ENCODE measurements at places on chromosomes 12 and 14.

DNA sequence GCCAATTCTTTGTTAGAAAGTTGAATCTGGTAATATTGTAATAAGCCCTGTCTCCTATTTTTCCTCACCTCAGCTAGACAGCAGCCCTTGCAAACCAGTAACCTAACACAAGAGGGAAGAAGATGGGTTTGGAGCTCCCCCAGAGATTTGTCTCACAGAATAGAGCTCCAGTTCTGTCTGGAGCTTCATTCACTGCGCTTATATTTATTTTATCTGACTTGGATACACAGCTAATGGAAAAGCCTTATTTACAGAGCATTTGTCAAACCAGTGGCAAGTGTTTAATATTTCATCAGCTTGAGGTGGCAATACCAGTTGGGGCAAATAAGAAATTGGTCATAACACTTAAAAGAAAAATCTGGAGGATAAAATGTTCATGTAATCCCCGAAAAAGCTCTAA is 1094.0 kb downstream of the FSCB start:
- DNase-seq: no peak

DNA sequence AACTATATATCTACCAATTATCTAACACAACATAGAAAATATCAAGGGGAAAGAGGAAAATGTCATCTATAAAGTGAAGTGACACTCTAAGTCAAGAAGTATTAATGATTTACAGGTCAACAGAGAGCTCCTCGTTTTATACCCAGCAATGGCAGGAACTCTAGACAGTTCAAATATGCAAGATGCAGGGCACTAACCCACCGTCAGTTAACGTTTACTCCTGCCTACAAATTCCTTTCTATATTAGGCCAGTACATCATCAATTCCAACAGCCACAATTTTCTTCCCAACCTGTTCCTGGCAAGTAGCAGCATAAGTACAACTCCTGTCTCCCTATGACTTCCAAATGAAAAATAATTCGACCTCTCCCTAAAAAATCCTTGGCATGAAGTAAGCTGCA is 9.0 kb upstream of the KANSL2 start:
- DNase-seq: no peak

DNA sequence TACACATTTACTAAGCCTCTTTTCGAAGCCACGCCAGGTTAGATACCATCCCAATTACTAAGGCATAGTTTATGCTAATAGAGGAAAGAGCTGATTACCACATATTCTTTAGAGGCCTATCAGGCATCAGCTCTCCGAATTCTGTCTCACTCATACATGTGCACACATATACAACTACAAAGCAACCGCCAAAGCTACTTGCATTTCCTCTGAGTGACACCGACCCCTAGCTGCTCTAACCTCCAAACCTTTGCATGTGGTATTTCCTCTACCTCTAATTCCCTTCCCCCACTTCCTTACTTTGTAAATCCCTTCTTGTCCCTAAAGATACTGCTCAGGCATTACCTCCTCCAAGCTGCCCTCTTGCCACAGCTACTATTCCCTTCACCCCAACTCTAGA is 107.2 kb downstream of the DUSP6 start:
- DNase-seq: no peak

GRCh38 chr14:51880835-51881580 is 20.6 kb downstream of the GNG2 start:
- DNase-seq: no peak

- DNase-seq: no peak
These were observed 84.0 kb downstream of the LRRC9 start for GRCh38 chr14:60003991-60004390.

- DNase-seq: no peak
These were observed 25.3 kb downstream of the PAPLN start for GRCh38 chr14:73262427-73263183.

DNA sequence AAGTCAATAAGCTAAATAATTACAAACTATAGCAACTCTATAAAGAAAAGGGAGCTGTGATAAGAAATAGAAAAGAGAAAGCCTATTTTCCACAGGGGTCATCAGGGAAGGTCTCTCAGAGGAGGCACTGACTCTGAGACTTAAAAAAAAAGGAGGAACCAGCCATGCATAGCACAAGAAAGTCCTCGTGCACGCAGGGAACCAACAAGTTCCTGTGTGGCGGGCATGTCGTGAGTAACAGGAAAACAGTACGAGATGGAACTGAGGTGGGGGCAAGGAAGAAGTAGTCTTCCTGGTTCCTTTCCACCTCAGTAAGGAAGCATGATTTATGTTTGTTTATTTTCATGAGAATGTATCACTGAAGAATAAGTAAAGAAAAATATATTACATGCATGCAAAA is 367.0 kb upstream of the TMEM132C start:
- no peak for DNase-seq

- DNase-seq: peak; percentile 49
These were observed 210.6 kb downstream of the PHLDA1 start for GRCh38 chr12:75820848-75821578.

GRCh38 chr12:45730084-45730347 is 510 bp downstream of the ARID2 start:
- no peak for DNase-seq

DNA sequence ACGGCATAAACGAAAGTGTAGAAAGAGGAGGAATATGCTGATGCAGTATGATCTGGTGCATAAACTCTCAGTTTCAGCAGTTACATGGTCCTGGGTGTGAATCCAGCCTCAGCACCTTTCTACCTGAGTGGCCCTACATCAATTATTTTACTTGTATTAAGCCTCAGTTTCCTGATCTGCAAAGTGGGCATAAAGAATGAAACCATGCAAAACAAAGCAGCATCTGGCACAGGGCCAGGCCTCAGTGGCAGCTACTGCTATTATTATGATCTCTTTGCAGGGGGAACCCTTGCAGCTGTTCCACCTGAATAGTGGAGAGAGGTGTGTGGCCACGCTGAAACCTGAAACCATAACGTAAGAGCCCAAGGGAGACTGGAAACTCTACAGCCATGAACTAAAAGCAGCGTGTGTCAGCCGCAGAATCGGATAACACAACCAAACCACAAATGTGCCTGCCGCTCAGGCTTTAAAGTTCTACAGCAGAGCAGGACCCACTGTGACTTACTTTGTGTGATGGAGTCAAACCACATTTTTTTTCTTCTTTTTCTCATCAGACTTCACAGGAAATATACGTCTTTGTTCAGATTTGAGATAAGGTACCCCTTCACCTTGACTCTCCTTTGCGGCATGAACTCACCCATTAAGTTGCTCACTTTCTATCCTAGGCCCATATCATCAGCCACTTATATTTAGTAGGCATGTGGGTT is 29.2 kb upstream of the FOS start:
- DNase-seq: no peak

DNA sequence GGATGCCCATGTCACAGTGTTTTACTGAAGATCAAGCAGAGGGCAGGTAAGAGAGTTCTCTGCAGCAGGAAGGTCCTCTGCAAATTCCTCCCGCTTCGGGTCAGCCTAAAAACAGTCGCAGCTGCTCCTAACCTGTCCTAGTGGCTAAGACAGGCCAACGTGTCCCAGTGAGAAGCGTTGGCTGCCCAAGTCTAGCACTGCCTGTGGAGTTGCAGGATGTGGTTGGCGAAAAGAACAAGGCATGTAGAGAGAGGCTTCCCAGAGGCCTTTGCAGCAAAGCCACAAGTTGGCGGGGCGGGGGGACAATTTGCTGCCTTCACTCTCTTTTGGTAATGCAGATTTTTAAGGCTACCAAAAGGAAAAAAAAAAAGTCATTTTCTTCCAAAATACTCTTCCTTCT is 340.1 kb downstream of the BCL11B start:
- no peak for DNase-seq

- DNase-seq: no peak
These were observed 11.4 kb downstream of the KNTC1 start for GRCh38 chr12:122538496-122538895.

GRCh38 chr12:103144278-103144677 is 186.8 kb downstream of the ASCL1 start:
- no peak for DNase-seq

- DNase-seq: no peak
These were observed 53.5 kb downstream of the FBRSL1 start for GRCh38 chr12:132543298-132544079.

DNA sequence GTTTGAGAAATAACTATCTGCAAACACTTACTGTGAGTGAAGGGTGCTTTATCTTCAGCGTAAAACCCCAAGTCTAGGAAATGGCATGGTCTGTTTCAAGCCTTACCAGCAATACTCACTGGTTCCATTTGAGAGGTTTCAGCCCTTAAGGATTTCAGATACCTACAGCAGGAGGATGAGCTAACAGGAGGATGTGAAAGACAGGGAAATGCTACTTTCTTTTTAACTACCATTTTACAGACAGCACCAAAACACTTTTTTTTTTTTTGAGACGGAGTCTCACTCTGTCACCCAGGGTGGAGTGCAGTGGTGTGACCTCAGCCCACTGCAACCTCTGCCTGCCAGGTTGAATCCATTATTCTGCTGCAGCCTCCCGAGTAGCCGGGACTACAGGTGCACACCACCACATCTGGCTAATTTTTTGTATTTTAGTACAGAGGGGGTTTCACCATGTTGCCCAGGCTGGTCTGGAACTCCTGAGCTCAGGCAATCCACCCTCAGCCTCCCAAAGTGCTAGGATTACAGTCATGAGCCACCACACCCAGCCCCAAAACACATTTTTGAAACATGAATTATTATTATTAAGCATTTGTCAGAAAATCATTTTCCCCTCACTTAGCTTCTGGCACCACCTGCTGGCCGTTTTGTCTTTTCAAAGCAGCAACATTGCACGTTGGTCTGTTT is 4.6 kb downstream of the MTRFR start:
- DNase-seq: no peak

DNA sequence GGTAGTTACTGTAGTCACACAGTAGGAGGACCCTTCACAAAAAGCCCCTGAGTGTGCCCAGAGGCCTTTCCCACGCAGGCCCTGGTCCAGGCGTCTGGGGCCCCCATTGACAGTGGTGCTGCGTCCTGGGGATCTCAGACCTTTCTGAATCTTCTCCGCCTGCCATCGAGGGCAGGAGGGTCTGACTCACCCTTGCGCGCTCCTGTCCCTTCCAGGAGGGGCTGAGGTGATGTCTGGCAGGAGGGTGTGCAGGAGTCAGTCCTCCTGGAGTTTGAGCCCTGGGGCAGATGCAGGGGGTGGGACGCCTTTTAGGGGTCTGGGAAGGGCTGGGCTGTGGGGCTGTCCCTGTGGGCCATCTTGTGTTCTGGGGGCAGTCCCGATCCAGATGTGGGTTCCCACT is 386.8 kb downstream of the TMEM121 start:
- no peak for DNase-seq

DNA sequence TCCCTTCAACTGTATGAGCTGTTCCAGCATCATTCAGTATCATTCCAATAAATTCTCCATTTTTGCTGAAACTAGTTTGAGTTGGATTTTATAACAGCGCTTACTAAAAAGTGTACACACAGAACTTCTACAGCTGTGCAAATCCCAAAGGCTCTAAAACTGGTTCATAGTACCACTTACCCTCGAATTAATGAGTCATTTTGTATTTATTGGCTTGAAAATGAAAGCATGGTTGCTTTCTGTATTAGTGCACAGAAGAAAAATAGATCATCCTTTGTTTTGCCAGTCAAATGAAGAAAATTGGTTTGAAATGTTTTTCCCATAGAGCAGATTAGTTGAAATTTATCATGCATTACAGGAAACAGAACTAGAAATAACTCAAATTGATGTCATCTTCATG is 268.3 kb upstream of the CPNE8 start:
- DNase-seq: no peak

- DNase-seq: peak; percentile 87
These were observed 11.1 kb downstream of the KIF21A start for GRCh38 chr12:39431797-39432196.

- no peak for DNase-seq
These were observed 16.8 kb upstream of the MGP start for GRCh38 chr12:14902465-14902864.

DNA sequence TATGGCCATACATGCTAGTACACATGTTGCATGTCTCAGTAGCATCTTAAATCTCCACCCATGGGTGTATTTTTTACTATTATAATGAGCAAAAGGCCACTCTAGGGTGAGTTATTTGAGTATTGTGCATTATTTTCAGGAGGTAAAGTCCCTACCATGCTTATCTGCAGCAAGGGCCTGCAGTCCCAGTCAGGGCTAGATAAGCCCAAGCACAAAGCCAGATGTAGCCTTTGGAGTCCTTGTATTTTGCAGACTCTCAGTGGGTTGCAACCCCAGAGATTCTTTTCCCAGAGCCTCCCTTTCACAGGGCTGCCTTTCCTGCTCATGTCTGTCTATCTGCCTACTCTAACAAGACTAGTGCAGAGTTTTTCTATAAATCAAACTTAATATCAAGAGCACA is 295.3 kb downstream of the IPO8 start:
- DNase-seq: no peak

DNA sequence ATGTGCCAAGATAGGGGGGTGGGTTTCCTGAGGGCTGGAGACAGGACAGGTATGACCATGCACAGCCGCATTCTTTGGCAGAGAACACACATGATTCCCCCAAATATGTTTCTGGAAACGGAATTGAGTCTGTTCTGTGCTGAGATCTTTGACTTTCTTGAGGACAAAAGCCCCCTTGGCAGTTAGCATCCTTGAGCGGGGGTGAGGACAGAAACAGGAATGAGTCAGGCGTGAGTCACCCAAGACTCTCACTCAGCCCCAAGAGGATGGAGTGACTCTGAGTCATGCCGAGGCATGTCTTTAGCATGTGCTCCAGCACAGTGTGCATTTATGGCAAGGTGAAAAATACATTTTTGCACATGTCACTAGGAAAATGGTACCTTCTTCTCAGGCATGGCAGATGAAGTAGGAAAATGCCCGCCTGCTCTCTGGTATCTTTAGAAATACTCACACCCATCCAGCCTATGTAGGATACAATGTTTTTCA is 52.1 kb downstream of the DAD1 start:
- DNase-seq: no peak

DNA sequence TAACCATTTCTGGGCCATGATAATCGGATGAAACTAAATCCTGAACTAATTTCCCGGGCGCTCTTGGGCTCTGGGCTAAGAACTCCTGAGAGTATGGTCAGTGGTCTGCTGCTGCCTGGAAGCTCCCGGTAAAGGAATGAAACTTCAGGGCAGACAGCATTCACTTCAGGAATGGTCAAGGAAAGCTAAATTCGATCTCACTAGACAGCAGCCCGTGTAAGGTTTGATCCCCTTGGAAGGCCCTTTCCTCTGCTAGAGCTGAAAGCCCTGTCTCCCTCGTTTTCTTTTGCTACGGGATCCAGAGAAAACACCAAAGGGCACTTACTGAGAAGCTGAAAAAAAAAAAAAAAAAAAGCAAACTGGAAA is 680 bp downstream of the ASB8 start:
- DNase-seq: no peak

GRCh38 chr14:61125867-61126572 is 145.0 kb downstream of the SLC38A6 start:
- peak; percentile 4 for DNase-seq

DNA sequence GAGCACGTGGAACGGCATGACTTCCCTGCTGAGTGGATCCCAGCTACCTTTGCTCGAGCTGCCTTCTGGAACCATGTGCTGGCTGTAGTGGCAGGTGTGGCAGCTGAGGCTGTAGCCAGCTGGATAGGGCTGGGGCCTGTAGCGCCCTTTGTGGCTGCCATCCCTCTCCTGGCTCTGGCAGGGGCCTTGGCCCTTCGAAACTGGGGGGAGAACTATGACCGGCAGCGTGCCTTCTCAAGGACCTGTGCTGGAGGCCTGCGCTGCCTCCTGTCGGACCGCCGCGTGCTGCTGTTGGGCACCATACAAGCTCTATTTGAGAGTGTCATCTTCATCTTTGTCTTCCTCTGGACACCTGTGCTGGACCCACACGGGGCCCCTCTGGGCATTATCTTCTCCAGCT is 14.8 kb upstream of the ESPL1 start:
- DNase-seq: no peak
